Fibroblast of pulmonary artery (primary cell): ENCODE measurements at places on chromosomes 7 and 10.

- DNase-seq: no peak
Measured at GRCh38 chr10:113157441-113157840, 207.4 kb downstream of the TCF7L2 start.

DNA sequence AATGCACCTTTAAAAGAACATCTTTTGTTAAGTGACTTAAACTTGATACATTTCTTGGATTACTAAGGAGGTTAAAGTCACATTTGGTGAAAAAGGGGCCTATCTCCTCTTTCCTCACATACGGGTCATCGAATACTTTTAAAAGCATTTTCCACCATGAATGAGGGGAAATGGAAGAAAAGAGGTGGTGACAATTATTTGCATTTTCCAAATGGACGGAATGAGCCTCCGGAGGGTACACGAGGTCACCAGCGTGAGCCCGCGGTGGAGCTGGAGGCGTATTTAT lies 1.0 kb upstream of the BMPR1A start:
- DNase-seq: no peak

- no peak for DNase-seq
Measured at GRCh38 chr10:49076741-49077521, 38.4 kb downstream of the VSTM4 start.

GRCh38 chr7:141202535-141202934 lies 128.7 kb downstream of the TMEM178B start:
- no peak for DNase-seq

DNA sequence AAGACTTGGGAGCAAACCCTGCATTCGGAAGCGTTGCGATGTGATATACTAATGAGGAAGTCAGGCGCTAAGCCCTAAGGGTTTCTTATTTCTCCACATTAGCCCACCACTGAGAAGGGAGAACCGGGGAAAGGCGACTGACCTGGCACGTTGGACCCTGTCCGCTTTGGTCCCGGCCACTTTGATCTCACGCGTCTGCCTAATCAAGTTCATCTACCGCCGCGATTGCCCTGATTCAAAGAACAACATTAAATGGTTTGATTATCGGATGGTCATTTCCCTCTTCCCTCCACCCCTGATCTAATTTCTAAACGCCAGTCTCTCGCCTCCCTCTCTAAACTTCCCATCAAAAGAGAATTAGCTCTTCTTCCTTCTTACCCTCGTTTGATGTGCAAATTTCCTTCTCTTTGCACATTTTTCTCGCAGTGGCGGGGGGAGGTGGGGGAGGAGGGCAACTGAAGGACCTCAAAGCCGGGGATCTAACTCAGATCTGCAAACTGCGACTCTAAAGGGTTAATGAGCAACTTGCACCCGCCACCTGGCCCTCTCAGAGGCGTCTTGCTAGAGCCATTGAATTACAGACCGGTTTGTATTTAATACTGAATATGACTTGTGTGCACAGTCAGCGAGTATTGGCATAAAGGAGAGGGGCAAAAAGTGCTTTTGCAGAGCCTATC lies 687 bp upstream of the DKK1 start:
- no peak for DNase-seq

- DNase-seq: peak; percentile 85
Measured at GRCh38 chr10:68897336-68897741, 3.8 kb upstream of the DDX50 start.

- no peak for DNase-seq
Measured at GRCh38 chr10:73408061-73408460, 5.8 kb downstream of the ANXA7 start.

- DNase-seq: no peak
Measured at GRCh38 chr10:25974897-25975459, 40.9 kb downstream of the MYO3A start.

GRCh38 chr10:46006219-46006618 lies 24.2 kb downstream of the NCOA4 start:
- DNase-seq: peak; percentile 49

DNA sequence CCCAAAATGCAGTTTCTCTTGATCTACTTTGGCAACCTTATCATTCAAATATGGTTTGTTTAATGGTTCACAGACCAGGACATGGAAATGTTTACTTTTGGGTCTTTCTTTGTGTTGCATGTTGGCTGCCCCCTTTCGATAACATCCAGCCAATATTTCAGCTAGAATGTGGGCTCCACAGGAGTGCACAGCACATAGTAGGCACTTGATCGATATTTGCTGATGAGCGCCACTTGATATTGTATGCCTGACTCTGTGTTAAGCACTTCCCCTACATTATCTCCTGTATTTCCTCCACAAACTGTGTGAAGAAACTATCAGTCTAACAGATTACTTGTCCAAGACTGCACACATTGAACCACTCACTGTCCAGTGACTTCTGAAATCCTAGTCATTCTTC lies 60.2 kb downstream of the SMURF1 start:
- no peak for DNase-seq

- no peak for DNase-seq
Measured at GRCh38 chr10:94307046-94307615, 55.6 kb downstream of the NOC3L start.

GRCh38 chr7:149635561-149636329 lies 137.6 kb downstream of the ZNF467 start:
- DNase-seq: no peak

DNA sequence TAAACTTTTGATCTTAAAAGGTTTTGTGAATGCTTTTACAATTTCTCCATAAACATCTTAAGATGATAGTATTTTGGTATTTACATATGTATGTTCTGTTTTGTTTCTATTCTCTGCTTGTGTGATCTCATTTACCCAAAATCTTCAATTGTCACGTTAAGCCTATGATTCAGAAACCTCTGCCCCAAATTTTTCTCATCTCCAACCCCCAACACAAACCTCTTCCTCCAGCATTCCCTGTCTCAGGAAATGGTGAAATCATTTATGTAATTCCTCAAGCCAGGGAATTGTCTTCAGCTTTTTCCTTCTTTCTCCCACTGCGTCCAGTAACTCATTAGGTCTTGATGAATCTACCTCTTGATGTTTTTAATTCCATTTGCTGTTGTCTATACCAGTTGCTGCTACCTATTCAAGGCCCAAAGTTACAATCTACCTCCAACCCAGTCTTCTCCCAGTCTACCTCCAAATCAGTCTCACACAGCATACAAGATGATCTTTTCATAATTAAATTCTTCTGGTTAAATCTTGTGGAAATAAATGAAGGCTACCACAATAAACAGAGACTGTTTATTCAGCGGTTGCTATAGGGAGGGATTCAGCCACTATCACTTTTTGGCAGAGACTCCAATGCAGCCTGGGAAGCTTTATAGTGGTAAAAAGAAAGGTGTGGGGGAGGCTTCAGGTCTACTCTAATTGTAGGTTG lies 5.8 kb downstream of the CFAP69 start:
- DNase-seq: peak; percentile 89

DNA sequence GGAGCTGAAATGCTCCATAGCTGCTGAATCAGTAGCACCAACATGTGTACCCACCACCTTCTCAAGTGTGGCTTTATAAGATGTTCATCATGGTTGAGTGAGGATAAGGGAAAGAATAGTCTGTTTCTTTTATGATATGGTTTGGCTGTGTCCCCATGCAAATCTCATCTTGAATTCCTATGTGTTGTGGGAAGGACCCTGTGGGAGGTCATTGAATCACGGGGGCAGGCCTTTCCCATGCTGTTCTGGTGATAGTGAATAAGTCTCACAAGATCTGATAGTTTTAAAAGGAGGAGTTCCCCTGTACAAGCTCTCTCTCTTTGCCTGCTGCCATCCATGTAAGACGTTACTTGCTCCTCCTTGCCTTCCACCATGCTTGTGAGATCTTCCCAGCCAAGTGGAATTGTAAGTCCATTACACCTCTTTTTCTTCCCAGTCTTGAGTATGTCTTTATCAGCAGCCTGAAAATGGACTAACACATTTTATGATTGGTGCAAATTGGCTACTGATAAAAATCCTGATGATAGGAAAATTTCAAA lies 799.9 kb downstream of the TNS3 start:
- no peak for DNase-seq

GRCh38 chr7:20713792-20714191 lies 72.9 kb downstream of the SP8 start:
- no peak for DNase-seq

DNA sequence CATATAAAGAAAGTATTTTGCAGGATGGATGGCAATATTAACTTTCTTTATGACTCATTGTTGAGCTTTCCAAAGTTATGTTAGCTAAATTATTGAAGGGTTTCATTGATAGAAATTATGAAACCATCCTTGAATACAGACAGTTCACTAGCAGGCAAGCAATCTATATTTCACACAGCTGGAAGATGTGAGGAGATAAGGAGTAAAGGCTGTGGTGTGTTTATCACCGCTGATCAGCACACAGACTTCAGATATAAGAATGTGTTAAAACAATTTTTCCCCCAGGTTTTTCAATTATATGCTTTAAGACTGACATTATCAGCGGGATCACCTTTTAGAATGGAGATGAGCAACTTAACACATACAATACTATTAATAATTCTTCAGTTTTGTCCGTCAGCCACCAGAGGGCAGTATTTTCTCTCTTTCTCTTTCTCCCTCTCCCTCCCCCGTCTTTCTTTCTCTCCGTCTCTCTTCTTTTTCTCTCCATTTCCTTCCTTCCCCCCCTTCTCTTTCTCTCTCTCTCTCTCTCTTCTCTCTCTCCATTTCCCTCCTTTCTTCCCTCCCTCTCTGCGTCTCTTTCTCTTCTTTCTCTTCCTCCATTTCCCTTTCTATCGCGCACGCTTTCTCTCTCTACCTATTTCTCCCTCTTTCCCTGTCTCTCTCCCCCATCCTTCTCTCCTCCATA lies 62.9 kb upstream of the FAM171A1 start:
- peak; percentile 73 for DNase-seq

DNA sequence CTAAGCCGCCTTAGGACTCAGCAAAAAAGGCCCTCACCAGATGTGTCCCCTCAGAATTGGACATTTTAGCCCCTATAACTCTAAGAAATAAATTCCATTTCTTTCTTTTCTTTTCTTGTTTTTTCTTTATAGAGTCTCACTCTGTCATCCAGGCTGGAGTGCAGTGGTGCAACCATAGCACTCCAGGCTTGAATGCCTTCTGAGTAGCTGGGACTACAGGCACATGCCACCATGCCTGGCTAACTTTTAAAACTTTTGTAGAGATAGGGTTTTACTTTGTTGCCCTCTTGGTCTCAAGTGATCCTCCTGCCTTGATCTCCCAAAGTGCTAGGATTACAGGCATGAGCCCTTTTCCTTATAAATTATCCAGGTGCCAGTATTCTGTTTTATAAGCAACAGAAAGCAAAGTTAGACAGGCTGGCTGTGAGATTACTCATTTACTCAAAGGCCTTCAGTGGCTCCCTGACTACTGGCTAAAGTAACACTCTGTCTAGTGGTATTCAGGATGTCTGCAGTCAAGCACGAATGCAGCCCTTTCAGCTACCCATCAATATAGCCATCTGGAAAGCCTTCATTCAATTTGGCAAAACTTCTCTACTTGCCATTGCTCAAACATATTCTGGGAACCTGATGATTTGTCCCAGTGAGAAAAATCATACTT lies 128.6 kb downstream of the ICA1 start:
- DNase-seq: no peak

DNA sequence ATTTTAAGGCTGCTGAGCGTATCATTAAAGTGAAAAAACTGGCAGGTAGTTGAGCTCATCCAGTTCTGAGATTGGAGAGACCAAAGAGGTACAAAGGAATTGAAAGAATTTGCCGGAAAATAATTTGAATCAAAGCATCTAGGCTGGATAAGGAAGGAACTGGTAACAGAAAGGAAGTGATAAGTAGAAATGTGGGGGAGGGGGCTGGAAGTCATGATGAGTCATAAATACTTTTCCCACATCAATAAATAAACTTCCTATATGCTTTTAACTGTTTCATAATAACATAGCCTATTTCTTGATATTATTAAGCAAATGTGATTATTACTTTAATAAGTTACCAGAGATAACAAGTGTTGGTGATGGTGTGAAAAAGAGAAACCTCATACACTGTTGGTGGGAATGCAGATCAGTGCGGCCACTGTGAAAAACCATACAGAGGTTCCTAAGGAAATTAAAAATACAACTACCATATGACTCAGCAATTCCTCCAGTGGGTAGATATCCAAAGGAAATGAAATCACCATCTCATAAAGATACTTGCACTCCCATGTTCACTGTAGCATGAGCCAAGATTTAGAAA lies 27.0 kb downstream of the ZNF438 start:
- peak; percentile 95 for DNase-seq

GRCh38 chr7:92357260-92357659 lies 90.0 kb upstream of the GATAD1 start:
- no peak for DNase-seq

DNA sequence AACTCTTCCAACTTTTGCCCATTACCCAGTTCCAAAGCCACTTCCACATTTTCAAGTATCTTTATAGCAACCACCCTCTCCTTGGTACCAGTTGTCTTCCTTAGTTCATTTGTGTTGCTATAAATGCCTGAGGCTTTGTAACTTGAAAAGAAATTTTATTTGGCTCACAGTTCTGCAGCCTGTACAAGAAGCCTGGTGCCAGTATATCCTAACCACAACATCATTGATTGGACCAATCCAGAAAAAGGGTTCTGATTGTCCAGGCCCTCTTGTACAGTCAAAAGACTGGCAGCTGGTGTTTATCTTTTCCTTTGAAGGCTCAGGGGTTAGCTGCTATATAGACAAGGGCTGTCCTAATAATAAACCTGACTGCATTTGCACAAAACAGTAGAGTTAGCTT lies 21.1 kb upstream of the ABCC2 start:
- DNase-seq: no peak

GRCh38 chr10:110496553-110497437 lies 912 bp upstream of the DUSP5 start:
- peak; percentile 33 for DNase-seq

DNA sequence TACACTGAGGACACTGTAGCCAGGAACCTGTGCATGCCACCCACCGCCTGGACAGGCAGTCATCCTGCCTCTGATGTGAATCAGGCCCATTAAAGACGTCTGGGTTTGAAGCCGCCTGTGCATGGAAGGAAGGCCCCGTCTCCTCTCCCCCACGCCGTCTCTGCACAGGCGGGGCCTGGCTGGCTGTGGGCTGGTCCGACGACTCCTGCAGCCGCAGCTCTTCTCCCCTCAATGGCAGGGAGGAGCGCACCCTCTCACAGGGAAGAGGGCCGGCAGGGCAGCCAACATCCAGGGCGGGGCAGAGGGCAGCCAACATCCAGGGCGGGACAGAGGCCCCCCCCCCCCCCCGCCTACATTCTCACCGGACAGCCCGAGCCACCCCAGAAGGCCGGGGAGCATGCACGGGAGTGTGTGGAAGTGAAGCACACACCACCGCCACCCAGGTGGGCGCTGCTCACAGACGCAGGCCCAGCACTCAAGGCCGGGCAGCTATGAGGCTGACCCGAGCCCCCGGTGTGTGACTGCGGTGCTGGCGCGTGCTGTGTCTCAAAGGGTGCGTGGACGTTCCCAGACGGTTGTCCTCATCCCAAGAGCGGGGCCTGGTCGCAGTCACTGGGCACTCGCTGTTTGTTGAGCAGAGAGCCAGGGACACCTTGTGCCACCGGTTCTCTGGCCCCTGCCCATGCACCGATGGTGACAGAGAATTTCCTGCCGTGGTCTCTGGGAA lies 19.1 kb downstream of the DPYSL4 start:
- no peak for DNase-seq
